Stimulated activated CD4-positive, alpha-beta T cell treated with anti-CD3 and anti-CD28 coated beads, Interleukin-2, amount 100 ng/mL, for 24 hours (primary cell): ENCODE measurements at places on chromosomes 4 and X.

GRCh38 chrX:17397074-17397473 is 22.1 kb downstream of the NHS start:
- DNase-seq, result no peak

GRCh38 chr4:158170691-158171561 is 1.9 kb downstream of the GASK1B start:
- peak; percentile 52 for DNase-seq

GRCh38 chr4:138401334-138401733 is 159.2 kb upstream of the SLC7A11 start:
- no peak for DNase-seq

GRCh38 chrX:86028681-86029080 is 18.7 kb downstream of the CHM start:
- no peak for DNase-seq

GRCh38 chr4:91207535-91207934 is 1080.3 kb downstream of the CCSER1 start:
- no peak for DNase-seq

DNA sequence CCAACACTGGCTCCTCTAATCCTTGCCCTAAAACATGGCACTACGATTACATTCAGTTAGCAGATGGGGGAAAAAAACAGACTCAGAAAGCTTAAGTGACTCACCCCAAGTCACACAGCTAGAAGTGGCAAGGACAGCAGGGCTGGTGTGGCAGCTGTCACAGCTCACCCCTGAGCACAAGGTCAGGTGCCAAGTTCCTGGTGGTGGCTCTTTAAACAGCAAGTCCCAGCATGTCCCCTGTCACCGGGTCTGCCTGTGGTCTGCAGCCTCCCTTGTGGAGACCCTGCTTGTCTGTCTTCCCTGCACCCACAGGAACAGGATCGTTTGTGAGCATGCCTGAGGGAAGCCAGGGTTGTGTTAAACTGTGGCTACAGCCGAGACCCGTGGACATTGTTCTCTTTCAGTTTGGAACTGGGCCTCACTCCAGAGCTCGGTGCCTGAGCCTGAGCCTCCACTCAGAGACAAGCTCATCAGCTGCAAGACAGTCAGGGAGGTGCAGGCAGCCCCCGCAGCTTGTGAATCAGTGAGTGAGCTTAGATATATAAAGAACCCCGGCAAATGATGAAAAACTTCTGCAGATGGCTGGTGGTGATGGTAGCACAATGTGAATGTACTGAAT is 260.8 kb downstream of the BCOR start:
- DNase-seq, result no peak

DNA sequence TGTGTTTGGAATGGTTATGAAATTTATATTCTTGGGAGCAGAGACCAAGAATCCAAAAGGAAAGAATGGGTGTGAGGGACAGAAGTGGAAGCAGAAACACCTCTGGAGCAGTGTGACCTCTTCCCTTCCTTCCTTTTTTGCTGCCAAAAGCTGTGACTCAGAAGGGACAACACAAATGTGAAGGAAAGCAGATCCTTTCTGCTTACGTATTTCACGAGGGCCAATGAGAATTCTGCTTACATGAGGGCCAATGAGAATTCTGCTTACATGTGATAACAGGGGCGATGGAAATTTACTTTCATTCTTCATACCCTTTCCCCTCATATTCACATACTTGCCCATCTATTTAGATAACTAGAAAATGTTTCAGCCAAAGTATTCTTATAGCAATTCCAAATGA is 404.6 kb downstream of the PRDM5 start:
- no peak for DNase-seq
